ENCODE measurements at places on chromosomes 16 and 17.

DNA sequence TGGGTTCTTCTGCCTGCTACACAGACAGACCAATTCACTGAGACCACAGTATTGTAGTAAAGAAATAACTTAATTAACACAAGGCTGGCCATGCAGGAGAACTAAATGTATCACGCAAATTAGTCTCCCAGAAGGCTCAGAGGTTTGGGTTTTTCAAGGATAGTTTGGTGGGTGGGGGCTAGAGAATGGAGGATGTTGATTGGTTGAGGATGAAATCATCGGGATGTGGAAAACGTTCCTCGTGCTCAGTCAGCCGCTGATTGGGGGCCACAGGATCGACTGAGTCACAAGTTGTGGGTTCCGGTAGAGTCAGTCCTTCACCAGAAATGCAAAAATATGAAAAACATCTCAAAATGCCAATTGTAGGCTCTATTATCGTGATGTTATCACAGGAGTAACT lies 18.7 kb downstream of the RHOT1 start:
- DNase-seq = no peak

DNA sequence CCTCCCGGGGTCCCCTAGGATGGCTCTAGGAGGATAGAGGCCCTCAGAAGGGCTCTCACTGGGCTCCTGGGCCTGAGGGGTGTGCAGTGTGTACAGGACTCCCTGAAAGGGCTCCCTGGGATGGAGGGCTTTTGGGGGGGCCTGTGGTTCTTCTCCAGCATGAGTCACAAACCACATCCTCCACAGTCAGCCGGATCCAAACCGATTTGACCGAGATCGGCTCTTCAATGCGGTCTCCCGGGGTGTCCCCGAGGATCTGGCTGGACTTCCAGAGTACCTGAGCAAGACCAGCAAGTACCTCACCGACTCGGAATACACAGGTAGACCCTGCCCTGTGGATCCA lies 4.5 kb downstream of the TRPV2 start:
- DNase-seq = no peak

GRCh38 chr16:86923656-86924055 lies 345.3 kb downstream of the FOXL1 start:
- DNase-seq = no peak

- peak; percentile 17 for DNase-seq
Observed at GRCh38 chr17:27776882-27777624, 23.3 kb downstream of the NOS2 start.

DNA sequence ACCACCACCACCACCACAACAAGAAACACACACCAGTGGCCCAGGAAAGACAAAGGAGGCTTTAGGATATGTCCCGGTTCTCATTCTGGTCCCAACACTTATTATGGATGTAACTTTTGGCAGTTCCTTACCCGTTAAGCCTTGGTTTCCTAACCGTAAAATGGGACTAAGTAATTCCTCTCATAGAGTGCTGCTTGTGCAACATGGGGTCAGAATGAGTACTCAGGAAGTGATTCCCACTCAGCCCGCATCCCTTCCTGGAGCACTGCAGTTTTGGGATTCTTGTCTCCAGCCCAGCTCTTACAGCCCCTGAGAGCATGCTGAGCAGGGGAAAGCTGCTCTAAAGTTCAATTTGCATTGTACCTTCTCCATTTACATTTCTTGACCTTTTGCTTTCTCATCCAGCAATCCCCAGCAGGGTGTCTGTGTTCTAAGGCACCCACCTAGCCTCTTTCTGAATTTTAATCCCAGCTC lies 262.6 kb downstream of the PRKCA start:
- no peak for DNase-seq

- DNase-seq = no peak
Observed at GRCh38 chr17:16286009-16286946, 67.0 kb downstream of the CENPV start.

DNA sequence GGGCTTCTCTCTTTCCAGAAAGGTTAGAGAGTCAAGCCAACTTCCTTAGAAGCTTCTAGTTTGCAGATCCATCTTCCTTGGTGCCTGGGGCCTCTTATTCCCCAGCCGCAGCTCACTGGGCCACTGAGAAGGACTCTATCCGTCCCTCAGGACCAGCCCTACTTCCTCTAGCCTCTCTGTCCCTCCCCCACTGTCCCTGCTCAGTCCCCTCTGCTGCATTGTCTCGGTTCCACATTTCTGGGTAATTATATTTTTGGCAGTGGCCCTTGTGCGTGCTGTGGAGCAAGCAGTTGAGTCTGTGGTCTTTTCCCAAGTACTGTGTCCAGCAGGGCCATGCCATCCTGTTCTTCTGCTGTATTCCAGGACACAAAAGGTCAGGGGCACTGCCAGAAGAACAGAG lies 17.8 kb downstream of the IRX3 start:
- DNase-seq = no peak

DNA sequence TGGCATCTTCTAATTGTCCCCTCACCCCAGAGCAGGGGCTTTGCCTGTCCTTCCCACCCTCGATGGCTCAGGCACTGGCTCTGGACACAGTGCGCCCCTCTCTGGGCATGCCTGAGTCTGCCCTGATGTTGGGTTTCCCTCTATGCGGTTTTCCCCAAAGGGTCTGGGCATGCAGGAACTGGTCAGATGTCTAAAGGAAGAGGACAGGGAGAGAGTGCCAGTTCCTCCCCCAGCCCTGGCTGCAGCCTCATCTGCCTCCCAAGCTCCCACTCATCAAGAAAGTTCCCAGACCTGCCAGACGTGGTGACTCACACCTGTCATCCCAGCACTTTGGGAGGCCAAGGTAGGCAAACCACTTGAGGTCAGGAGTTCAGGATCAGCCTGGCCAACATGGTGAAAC lies 41.3 kb upstream of the PABPN1L start:
- peak; percentile 87 for DNase-seq

- DNase-seq = no peak
Observed at GRCh38 chr16:79587296-79587695, 13.2 kb downstream of the MAF start.

DNA sequence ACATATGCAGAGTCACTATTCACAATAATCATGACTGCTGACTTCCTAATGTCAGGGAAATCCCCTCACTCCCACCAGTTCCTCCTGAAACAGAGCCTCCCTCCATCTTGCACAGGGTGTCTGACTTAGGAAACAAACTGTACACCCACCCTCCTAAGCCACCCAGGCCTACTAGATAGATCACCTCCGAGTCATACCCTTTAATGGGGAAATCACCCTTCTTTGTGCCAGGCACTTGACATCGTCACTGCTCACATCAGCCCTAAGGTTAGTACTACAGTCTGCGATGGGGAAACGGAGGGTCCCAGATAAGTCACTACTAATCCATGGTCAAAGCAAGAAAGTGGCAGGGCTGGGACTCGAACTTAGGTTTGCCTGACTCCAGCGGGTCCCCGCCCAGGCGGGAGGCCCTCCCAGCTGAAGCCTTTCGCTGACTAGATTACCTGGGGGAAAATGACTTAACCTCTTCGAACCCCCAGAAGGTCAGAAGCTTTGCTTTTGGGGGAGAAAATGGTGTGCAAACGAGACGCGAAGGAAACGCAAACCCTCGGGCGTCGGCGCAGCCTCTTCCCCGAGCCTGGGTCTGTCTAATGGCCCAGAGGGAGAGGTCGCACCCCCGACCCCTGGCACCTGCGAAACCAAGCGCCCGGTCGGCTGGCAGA lies 3.4 kb upstream of the MLLT6 start:
- no peak for DNase-seq

DNA sequence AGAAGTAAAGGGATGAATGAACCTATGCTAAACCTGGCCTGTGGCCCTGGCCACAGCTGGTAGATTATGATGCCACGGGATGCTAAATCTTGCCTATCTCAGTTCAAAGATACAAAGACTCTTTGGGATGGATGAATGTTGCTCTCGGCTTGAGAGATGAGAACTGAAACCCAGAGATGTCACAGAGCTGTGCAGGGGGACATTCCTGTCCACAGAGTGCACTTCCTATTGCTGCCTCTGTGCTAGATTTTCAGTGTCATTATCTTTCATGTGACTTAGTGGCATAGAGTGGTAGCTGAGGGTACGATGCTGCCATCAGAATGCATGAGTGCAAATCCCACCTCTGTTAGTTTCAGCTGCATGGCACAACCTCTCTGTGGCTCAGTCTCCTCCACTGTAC lies 2.3 kb upstream of the MT1M start:
- DNase-seq = no peak

DNA sequence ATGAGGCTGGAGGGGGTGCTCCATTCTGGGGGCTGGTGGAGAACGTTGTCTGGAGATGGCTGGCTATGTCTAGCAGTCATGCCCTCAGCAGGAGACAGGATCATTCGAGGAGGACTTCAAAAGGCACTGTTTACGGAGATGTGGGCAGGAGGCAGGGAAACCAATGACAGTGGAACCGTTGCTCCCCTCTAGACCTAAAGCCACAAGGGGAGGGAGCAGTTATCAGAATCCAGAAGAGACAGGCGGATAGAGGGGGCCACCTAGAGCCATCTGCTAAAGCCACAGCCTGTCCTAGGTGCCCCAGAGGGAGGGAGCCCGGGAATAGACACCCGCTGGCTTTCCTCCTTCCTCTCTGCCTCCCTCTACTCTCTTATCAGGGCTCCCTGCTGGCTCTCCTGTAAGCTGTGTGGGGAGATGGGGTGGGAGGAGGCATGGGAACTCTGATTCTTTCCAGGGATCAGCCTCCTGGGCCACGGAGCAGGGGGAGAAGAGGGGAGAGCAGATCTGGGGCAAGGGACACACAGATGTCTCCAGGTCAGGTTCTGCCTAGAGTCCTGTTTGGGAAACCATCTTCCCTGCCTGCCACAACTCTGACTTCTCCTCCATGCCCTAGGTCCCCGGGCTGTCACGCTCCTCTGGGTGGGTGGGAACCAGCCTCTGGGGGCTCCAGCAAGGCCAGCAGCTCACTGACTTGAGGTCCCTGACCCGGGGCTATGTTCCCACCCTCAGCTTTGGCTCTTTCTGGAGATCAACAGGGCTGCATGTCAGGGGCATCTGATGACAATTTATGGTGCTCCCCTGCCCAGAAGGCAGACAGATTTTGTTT lies 42.3 kb downstream of the IRX3 start:
- no peak for DNase-seq

- no peak for DNase-seq
Observed at GRCh38 chr16:25299792-25300590, 42.3 kb upstream of the ZKSCAN2 start.

GRCh38 chr16:66824006-66824405 lies 6.8 kb downstream of the NAE1 start:
- no peak for DNase-seq

DNA sequence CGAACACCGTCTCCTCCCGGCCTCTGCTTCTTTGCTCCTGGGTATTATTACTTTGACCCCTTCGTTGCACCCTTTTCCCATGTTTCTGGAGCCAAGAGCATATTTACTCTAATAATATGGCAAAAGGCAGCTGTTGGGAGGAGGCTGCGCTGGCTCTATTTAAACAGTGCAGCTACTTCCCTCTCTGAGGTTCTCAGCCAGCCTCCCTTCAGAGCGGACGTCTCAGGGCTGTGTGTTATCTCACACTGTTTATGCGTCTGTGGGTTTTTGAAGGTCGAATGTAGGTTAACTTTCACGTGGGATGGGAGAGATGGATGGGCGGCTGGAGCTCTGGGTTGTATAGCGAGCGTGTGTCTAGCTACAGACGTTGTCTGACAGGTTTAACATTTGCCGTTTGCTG lies 45.3 kb downstream of the COX4I1 start:
- no peak for DNase-seq

GRCh38 chr17:71438631-71439146 lies 682.1 kb upstream of the SOX9 start:
- DNase-seq = peak; percentile 99

DNA sequence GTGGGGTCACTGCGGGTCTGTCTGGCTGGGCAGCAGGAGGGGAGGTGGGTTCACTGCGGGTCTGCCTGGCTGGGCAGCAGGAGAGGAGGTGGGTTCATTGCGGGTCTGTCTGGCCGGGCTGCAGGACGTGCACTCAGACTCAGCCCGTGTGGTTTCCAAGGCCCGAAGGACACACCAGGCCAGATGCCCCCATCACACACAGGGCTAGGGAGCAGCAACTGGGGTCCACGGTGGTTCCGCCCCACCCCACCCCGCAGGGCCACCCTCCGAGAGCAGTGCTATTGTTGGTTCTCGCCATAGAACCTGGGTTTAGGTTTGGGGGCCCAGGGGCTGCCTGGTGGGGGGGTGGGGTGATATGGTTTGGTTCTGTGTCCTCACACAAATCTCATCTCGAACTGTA lies 5.8 kb upstream of the CIAO3 start:
- no peak for DNase-seq

DNA sequence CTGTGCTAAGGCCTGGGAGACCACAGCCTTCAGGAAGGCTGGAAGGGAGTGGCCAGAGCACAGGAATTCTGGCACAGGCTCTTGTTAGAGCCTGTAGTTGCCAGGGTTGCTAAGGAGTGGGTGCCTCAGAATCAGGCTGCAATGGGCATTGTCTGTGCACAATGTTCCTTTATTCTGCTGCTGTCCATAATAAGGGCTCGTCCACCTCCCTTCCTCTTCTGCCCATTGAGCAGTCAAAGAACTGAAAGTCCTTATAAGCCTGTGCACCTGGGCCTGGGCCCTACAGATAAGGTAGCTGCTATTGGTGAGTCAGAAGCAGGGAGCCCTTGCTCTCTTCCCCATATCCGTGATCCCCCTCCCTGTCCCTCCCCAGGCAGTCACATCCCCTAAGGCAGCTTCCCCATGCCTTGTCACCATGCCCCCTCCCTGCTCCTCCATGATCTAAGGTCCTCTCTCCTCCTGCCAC lies 5.4 kb upstream of the CNGB1 start:
- DNase-seq = no peak

DNA sequence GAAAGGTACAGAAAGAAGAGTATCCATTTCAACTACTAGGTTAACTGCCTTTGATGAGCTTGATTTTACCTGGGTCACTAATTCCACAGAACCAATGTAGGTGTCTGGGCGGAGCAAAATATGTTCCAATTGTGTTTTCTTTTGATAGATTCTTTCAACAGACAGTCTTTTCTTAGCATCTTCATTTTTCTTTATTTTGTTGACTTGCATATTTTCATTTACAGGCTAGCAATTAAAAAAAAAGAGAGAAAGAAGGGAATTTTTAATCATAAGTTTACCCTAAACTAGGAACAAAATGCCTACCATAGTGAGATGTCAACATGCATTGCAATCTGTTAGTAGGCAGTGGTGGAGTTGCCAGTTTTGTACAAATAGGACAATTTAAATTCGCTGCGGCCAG lies 1.0 kb downstream of the TOP2A start:
- no peak for DNase-seq

DNA sequence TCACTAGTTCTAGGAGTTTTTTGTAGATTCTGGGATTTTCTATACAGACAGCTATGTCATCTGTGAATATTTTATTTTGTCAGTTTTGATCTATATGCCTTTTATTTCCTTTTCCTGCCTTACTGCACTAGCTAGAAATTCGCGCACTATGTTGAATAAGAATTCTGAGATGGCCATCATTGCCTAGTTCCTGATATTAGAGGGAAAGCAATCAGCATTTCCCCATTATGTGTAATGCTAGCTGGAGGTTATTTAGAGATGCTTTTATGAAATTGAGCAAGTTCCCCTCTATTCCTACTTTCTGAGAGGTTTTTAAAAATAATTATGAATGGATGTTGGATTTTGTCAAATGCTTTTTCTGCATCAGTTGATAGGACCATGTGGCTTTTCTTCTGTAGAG lies 23.8 kb downstream of the MPRIP start:
- no peak for DNase-seq

- no peak for DNase-seq
Observed at GRCh38 chr17:35129973-35130351, 8.5 kb downstream of the FNDC8 start.

GRCh38 chr17:44044071-44044470 lies 22.4 kb downstream of the LSM12 start:
- DNase-seq = no peak
